Progenitor cell of endocrine pancreas (in vitro differentiated cells): ENCODE measurements at places on chromosomes 2 and 18. TPM values are rescaled to one million over a fixed set of nuclear protein-coding genes. Genes with fewer than 3 reads are reported as not detected.

Gene NEU2
- not detected in 2 replicates for total RNA-seq

Gene SIX2
- 4.0 and 7.0 TPM in 2 replicates for total RNA-seq

Gene EFHD1
- total RNA-seq, result 2.7 and 4.3 TPM in 2 replicates

Gene POTEE
- 3.3 and 4.7 TPM in 2 replicates for total RNA-seq

Gene EIF2AK3
- total RNA-seq, result 20.5 and 28.1 TPM in 2 replicates

Gene XDH
- total RNA-seq, result 4.8 and 5.6 TPM in 2 replicates

Gene SRD5A2
- 0.07 TPM in 1 of 2 replicates, not detected in the other for total RNA-seq

Gene MC2R
- total RNA-seq, result not detected in 2 replicates
